ENCODE measurements at places on chromosomes 13 and 19.

DNA sequence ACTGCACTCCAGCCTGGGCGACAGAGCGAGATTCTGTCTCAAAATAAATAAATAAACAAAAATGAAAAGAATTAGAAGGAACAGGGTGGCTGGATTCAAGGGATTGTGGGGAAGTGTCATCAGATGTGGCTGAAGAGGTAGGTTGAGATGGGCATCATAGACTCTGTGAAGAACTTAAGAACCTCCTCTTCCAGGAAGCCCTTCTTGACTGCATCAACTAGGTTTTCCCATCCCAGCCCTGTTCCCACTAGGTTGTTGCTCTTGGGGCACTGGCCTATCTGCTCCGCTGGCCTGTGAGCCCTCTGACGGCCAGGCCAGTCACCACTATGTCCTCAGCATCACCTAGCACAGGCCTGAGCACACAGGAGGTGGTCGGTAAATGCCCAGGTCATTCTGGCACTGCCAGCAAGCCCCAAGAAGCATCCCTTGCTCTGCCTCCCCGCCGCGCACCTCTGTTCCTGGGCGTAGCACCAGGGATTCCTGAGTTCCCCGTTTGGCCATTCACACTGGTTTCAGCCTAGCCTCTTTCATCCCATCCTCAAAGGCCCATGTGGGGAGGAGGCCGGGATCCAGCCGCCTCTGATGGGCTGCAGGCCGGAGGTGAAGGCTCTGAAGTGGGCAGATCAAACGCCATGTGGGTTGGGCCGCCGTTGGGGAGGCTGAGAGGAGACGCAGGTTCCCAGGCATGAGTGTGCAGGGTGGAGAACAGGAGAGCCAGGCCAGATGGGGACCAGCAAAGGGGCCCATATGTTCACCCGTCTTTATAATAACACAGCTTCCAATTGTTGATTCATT is 27.6 kb upstream of the SLC1A5 start:
- H3K4me3 ChIP-seq, result no peak overlapping the region
- H3K27ac ChIP-seq, result no peak overlapping the region
- no peaks in the 10 kb centered on the region for H3K36me3 ChIP-seq
- peaks cover 13% of the 10 kb centered on the region for H3K27me3 ChIP-seq
- no peak for DNase-seq

GRCh38 chr13:47213047-47213446 is 316.2 kb upstream of the HTR2A start:
- DNase-seq, result no peak
- no peak overlapping the region for H3K27ac ChIP-seq
- no peaks in the 10 kb centered on the region for H3K36me3 ChIP-seq
- H3K4me1 ChIP-seq, result peaks cover 15% of the 10 kb centered on the region

DNA sequence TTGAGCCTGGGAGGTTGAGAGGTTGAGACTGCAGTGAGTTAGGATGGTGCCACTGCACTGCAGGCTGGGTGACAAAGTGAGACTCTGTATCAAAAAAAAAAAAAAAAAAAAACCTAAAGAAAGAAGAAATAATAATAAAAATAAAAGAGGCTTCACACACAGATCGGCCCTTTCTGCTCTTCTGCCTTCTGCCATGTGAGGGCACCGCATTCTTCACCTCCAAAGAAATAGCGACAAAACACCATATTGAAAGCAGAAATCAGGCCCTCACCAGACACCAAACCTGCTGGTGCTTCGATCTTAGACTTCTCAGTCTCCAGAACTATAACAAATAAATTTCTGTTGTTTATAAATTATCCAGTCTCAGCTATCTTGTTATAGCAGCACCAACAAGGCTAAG is 3.0 kb downstream of the ZNF649 start:
- DNase-seq, result no peak
- H3K36me3 ChIP-seq, result peaks cover 63% of the 10 kb centered on the region
- H3K4me1 ChIP-seq, result peaks cover 7% of the 10 kb centered on the region
- H3K27me3 ChIP-seq, result no peaks in the 10 kb centered on the region
- no peak overlapping the region for H3K27ac ChIP-seq

DNA sequence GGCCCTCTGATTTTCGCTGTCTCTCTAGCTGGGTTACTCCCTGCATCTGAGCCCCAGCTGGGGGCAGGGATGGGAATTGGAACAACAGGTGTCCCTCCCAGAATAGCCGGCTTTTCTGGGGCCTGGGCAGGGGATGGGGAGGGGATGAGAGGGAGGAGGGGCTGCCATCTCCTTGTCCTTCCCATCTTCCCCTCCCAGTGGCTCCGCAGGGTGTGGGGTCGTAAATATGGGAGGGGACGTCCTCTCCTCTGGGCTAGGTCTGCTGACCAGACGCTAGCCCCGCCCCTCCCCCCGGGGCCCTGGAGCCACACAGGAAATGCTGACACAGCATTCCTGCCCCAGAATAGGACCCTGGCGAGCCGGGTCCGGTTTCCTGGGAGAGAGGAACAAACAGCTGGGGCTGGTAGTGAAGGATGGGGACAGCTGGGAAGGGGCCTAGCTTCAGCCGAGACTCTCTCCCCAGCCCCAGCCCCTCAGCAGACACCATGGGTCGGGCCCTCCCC is 1.1 kb downstream of the RYR1 start:
- H3K27me3 ChIP-seq, result peaks cover 56% of the 10 kb centered on the region
- no peak overlapping the region for H3K27ac ChIP-seq
- H3K36me3 ChIP-seq, result no peaks in the 10 kb centered on the region

- H3K36me3 ChIP-seq, result no peaks in the 10 kb centered on the region
- peaks cover 74% of the 10 kb centered on the region for H3K27me3 ChIP-seq
- H3K27ac ChIP-seq, result no peak overlapping the region
- H3K4me1 ChIP-seq, result peaks cover 20% of the 10 kb centered on the region
These were observed 7.2 kb upstream of the LILRB3 start for GRCh38 chr19:54230031-54230430.
